ENCODE measurements at places on chromosomes 4 and X.

DNA sequence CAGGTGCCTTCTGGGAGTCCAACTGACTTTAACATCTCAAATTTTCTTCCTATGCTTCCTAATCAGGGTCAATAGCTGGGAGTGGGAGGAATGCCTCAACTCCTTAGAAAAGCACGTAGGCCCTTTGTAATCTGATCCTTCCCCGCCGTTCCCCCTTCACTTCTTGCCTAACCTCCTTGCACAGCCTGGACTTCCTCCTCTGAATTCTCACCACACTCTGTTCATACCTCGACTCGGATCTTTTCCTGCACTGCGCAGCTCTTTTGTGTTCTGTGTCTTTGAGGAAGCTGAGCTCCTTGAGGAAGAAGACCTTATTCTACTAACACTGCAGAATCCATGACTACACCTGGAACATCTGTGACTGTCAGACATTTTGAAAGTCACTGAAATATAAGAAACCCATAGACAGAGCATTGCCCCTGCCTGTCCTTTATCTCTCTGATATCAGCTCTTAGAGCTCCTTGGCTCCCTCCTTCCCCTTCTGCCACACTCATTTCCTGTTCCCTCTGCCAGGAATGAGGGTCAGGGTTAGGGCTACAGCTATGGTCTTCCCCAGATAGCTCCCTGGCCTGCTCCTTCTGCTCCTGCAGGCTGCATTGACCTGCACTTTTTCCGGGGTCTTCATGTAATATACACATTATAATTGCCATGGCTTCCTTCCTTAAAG is 140.2 kb upstream of the LDB2 start:
- peak; percentile 6 for DNase-seq

- DNase-seq: no peak
These were observed 4.5 kb downstream of the FAM50A start for GRCh38 chrX:154448484-154448883.

GRCh38 chr4:106588891-106589290 is 220.3 kb upstream of the GIMD1 start:
- DNase-seq: no peak

DNA sequence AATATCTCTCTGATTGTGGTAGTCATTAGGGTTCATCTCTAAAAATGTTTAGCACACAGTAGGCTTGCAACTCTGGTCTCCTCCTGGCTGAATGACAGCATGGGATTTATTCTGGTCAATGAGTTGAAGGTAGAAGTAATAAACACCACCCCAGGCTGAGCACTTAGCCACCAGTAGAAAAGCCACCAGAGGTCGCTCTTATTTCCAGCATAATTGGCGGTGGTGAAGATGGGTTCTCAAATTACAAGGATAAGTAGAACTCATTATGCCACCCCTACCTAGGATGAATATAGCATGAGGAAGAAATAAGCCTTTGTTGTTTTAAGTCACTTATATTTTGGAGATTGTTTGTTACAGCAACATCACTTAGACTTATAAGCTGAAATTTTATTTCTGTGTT is 302.7 kb downstream of the GPM6A start:
- DNase-seq: peak; percentile 39

- DNase-seq: no peak
These were observed 454.1 kb upstream of the CXorf51B start for GRCh38 chrX:146355440-146355839.

DNA sequence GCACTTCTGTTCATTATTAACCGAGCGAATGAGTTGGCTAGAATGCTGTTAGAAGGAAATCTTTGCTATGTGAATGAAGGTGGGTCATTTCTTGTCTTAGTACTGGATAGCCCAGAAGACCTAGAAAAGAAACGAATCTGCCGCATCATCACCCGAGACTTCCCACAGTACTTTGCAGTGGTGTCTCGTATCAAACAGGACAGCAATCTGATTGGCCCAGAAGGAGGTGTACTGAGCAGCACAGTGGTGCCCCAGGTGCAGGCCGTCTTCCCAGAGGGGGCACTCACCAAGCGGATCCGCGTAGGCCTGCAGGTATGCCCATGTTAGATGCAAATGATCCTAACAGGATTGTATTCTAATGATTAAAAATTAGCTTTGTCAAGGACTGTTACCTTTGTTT is 286.3 kb downstream of the ANK2 start:
- no peak for DNase-seq

- DNase-seq: no peak
These were observed 64.0 kb downstream of the SMAD1 start for GRCh38 chr4:145545538-145546174.

- DNase-seq: no peak
These were observed 87.1 kb upstream of the MAPK10 start for GRCh38 chr4:86446996-86447395.

DNA sequence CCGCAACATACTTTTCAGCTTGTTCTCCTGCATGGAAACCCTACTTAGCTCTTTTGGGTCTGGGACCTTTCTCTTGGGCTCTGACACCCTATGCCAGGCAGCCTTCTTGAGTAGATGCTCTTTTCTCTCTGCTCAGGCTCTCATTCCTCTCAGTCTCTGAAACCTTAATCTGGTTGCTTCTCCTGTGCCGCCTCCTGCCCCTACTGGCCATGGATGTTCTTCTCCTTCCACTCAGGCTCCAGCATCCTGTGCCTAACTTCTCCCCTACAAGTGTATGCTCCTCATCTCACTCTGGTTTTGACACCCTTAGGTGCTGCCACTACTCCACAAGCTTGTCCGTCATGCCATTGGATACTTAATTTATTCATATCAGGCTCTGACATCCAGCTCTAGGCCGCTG is 15.2 kb downstream of the BLTP1 start:
- peak; percentile 5 for DNase-seq

- DNase-seq: no peak
These were observed 32.9 kb upstream of the PDGFC start for GRCh38 chr4:157004279-157005161.

DNA sequence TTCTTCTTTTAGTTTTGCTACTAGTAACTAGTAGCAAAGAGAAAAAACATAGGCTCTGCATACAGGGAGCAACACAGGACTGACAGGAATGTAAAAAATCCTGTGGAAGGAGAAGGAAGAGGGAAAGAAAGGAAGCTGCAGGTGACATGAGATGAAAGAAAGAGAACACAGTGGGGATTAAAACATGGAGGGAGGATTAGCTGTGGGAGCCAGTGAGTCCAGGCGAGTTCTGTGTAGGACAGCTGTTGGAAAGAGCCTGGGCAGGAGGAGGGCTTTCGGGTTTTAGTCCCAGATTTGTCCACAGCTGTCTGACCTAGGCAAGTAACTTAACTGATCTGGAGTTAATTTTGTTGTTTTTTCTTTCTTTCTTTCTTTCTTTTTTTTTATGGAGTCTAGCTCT is 21.6 kb downstream of the CCNG2 start:
- DNase-seq: peak; percentile 85

GRCh38 chr4:25021216-25021615 is 9.5 kb downstream of the LGI2 start:
- DNase-seq: no peak

DNA sequence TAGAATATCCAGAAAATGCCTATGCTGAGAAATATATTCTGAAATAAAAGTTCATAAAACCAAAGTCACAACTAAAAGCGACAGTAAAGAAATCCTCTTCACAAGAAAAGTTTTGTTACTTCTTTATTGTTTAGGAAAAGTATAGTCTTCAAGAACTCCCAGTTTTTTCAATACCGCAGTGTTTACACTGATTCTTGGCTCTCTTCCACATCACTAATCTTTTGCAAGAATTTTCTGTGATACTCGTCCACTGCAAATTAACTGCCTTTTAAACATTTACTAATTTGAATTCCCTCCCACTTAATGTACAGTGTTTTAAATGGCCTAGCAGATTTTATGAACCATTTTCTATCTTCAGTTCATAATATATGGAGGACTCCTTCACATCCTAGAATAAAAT is 65.1 kb downstream of the HPGDS start:
- no peak for DNase-seq

DNA sequence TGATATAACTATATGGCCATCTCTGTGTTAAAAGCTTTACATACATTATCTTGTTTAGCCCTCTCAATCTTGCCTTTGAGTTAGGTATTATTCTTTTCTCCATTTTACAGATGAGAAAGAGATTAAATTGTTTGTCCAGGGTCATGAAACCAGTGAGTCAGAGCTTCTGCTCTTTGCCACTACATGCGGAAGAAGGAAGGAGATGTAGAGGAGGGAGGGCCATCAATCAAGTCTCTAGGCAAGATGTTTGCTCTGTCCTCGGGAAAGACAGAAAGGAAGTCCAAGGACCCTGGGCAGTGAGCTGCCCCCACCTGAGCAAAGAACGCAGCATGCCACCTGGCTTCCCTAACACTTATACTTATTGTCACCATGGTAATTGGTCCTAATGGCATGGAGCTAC is 133.7 kb upstream of the IL1RAPL2 start:
- DNase-seq: no peak

DNA sequence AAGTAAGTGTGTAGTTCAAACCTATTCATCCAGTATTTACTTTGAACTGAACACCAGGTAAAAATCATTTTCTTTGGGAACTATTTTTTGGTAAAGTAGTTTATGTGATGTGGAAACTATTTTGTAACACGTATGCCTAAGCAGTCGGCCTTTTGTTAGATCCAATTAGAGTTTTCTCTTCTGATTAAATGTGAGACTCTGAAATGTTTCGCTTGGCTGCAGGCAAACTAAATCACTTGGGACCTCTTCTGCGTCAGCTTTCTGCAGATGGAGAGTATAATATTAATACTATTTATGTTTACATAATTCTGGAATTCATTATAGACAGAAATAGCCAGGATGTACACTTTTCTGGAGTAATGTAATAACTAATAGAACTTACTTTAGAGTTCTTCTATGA is 46.9 kb downstream of the BMPR1B start:
- no peak for DNase-seq

DNA sequence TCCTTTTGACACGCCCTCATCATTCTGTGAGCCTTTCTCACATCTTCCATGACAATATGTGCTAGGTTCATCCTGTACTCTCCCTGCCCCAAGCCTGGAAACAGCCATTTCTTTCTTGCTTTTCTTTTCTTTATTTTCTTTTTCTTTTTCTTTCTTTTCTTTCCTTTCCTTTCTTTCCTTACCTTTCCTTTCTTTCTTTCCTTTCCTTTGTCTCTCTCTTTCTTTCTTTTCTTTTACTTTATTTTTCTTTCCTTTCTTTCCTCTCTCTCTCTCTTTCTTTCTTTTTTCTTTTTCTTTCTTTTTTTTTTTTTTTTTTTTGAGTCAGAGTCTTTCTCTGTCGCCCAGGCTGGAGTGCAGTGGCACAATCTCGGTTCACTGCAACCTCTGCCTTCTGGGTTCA is 14.6 kb downstream of the PPP1R3F start:
- DNase-seq: no peak

GRCh38 chrX:39149761-39150160 is 348.5 kb downstream of the MID1IP1 start:
- peak; percentile 70 for DNase-seq

DNA sequence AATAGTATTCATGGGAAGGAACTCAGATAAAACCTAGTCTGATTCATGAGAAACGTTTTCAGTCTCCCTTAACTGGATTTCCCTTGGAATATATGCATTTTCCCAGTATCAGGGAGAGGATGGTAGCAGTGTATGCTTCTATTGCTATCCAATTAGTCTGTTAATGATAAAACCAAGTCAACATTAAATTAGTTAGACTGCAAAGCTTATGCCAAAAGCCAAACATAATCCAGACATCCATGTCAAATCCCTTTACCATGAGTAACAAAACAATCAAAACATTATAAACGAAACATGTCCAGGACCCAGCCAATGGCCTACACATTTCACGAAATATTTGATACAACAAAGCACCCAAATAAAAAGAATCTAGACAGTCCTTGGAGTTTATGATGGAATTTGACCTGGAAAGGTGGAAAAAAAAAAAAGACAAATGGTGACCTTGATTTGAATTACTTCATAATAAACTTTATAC is 34.5 kb upstream of the VEGFD start:
- DNase-seq: no peak

DNA sequence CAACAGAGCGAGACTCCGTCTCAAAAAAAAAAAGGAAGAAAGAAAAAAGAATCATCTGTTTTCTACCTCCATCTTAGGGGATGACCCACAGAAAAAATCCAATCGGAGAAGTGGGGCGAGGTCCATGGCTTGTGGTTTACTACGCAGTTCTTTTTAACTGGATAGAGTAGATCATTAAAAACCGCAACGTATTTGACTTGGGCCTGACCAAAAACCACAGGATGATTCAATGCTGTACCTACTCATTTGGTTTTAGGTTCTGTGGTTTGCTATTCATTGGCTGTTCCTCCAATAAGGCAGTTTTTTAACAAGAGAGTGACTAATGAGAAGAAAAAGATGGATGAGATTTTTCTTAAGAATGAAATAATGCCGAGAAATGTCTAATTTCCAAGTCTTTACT is 83.7 kb downstream of the FREM3 start:
- DNase-seq: no peak

DNA sequence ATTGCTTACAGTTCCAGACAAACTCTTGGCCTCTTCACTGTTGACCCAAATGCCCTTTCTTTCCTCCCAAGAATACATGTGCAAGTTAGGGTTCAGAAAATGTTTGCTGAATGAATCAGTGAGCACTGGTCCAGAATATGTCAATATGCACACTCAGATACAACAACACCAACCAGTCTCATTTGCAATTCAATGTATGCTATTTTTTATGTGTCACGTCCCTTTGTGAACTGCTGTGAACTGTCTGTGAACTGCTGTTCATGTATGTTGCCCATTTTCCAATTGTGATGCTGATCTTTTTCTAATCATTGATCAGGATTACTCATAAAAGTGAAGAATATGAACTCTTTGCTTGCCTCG is 17.8 kb downstream of the GAB3 start:
- DNase-seq: no peak

- DNase-seq: no peak
These were observed 131.6 kb downstream of the EMCN start for GRCh38 chr4:100386270-100386669.

DNA sequence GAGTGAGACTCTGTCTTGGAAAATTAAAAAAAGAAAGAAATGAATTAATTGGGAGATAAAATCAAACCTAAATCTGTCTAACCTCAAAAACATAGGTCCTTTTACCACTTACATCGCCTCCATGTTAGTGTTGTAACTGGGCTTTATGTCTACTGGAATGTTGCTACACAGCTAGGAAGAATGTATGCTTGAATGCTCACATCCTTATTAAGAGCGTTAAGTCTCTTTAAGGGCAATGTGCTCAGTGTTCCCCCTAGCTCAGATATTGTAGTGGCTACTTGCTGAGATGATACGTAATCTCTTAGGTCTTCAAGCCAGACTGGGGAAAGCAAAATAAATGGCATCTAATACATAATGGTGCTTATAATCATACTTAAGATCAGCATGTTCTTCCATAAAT is 1072.8 kb downstream of the PDHA2 start:
- DNase-seq: peak; percentile 73
